Stimulated activated CD4-positive, alpha-beta T cell treated with anti-CD3 and anti-CD28 coated beads, Interleukin-2, amount 100 ng/mL, for 4 hours (primary cell): ENCODE measurements at places on chromosomes 11 and 22.
A peak's percentile ranks its signal among the peaks of the same experiment; 100 is the strongest.

GRCh38 chr22:46674367-46674781 lies 54.2 kb downstream of the GRAMD4 start:
- peak; percentile 99 for DNase-seq

- no peak for DNase-seq
Observed at GRCh38 chr22:26139310-26139709, 30.0 kb upstream of the SEZ6L start.

DNA sequence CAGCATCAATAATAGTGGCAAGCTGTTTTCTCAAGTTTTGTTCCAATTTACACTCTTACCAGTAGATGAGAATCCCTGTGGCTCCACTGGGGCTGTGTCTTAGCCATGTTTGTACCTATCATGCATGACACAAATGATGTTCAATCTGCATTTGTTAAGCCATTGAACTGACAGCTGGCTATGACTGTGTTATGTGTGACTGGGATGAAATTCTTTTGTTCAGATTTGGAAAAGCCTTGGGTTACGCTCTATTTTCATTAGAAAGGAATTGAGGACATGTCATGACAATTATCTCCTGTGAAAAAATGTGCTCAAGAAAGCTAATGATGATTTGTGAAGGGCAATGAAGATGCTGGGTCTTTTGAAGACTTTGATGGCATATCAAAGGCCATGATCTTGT lies 201.8 kb upstream of the LARGE1 start:
- no peak for DNase-seq

GRCh38 chr11:1882265-1883238 lies 9.1 kb downstream of the PRR33 start:
- DNase-seq, result peak; percentile 71

GRCh38 chr11:11750017-11750878 lies 91.5 kb upstream of the USP47 start:
- DNase-seq, result no peak

- no peak for DNase-seq
Observed at GRCh38 chr11:83456075-83456474, 169.9 kb upstream of the CCDC90B start.

- no peak for DNase-seq
Observed at GRCh38 chr11:95697614-95698408, 91.8 kb downstream of the FAM76B start.

GRCh38 chr11:118988280-118988679 lies 9.7 kb upstream of the CENATAC start:
- no peak for DNase-seq

- no peak for DNase-seq
Observed at GRCh38 chr22:45866646-45867117, 110.3 kb downstream of the WNT7B start.

GRCh38 chr11:34926101-34926830 lies 9.8 kb downstream of the PDHX start:
- DNase-seq, result no peak

- no peak for DNase-seq
Observed at GRCh38 chr11:111937844-111938243, 701 bp downstream of the DIXDC1 start.

DNA sequence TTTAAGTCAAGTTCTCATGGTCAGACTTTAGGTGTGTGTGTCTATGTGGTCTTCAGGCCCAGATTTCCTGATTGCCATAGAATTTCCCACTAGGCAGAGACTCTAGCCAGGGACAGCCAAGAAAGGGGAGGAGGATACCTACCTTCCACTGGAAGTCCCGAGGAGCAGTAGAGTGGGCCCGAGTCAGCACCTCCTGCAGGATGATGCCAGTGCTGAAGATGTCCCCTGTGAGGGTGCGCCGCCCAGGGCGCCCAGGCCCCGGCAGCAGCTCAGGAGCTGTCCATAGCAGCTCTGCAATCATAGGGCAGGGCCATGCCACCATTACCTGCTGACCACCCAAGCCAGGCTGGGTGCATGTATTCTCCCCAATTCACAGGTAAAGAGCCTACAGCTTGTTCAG lies 41.6 kb upstream of the LRRC32 start:
- DNase-seq, result no peak

DNA sequence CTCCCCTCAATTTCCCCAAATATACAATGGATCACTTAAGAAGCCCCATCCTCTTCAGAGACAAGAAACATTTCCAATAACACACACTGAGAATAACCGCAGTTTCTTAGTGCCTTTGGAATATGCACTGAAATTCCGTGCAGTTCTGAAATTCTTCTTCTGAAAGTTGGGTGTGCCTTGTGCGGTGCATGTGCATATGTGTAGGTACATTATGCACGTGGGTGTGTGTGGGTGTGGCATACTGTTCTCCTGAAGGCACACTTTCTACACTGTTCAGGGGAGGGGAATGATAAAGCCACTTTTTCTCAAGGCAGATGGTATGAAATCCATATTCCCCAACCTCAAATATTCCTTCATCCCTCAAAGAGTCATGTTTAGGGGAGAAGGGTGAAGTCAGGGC lies 1.7 kb downstream of the EXPH5 start:
- DNase-seq, result no peak

- DNase-seq, result no peak
Observed at GRCh38 chr11:62816557-62816956, 11.3 kb upstream of the NXF1 start.

DNA sequence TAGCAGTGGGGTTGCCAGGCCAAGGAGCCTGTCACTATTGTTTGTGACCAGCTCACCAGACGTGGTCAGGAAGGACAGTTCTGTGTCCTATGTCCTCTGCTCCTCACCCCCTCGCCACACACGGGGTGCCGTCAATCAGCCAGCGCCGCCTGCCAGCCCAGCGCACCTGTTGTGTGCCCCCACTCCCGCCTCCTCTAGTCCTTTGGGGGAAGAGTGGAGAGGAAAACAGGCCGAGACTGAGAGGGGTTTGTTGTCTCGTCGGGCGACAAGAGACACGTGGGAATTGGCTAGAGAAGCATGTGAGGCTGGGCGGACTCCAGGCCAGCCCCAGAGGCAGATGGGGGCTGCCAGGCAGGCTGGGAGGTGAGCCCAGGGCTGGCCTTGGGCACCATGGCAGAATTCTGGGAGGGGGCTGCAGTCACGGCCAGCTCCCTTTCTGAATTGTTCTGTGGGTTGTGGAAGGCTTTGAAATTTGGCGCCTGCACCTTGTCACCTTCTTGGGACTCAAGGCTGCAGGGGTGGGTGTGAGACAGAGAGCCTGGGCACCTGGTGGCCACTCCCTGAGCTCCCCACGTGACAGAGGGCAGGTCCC lies 3.1 kb upstream of the KCNQ1OT1 start:
- DNase-seq, result no peak

- no peak for DNase-seq
Observed at GRCh38 chr22:37243402-37244113, 511 bp downstream of the RAC2 start.

DNA sequence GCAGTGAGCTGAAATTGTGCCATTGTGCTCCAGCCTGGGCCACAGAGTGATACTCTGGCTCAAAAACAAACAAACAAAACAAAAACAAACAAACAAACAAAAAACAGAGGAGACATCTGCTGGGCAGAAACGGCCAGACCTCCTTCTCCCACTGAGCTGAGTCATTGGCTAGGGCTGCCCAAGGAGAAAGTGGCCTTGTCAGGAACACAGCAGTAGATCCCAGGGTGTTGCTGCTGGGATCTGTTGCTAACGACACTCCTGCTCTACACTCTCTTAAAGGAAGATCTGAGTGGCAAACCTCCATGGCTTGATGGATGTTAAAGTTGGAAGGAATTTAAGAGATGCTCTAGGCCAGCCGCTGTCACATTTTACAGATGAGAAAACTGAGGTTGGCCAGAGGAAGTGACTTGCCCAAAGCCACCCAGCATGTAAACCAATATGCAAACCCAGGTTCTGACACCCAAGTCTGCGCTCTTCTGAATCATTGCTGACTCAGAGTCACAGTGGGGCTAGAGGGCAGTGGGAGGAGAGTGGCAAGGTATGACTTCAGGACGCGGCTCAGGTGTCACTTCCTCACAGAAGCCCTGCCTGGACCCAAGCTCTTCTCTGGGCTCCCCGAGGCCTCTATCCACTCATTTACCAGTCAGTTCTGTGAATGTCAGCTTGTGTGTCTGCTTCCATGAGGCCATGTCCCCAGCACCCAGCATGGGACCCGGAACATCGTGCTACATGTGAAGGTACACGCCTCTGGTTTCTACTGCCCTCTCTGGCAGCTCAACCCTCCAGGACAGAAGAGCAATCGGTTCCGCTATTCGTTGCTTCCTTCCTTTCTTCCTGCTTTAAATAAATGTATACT lies 11.3 kb upstream of the GDPD5 start:
- no peak for DNase-seq

DNA sequence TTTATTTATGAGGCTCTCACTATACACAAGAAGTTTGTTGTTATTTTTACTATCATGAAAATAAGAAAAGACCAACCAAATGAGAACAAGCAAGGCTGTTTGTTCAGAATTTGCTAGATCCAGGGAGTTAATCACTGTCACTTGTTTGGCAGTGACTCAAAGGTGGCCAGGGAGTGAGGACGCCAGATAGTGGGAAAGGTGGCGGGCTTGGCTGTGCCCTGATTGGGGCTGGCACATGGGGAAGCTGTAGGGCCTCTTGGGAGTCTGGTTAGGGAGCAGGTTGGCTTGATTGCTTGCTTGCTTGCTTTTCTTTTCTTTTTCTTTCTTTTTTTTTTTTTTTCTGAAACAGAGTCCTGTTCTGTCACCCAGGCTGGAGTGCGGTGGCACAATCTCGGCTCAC lies 53.1 kb upstream of the SLC22A12 start:
- DNase-seq, result no peak

- DNase-seq, result no peak
Observed at GRCh38 chr11:129888451-129888850, 6.9 kb downstream of the NFRKB start.

DNA sequence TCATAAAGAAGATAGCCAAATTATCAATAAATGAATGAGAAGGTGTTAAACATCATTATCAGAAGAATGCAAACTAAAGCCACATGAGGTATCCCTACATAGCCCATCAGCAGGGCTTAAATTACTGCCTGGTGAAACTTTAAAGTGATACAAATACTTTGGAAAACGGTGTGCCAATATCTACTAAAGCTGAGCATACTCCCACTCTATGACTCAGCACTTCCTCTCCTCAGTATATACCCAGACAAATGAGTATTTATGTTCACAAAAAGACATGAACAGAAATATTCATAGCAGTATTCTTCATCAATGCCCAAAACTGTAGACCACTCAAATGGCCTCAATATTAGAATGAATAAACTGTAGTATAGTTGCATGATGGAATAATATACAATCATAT lies 284.6 kb upstream of the ZC3H12C start:
- no peak for DNase-seq

- no peak for DNase-seq
Observed at GRCh38 chr22:45949258-45949870, 27.6 kb downstream of the WNT7B start.

GRCh38 chr22:48919187-48919590 lies 908.5 kb downstream of the BRD1 start:
- no peak for DNase-seq

DNA sequence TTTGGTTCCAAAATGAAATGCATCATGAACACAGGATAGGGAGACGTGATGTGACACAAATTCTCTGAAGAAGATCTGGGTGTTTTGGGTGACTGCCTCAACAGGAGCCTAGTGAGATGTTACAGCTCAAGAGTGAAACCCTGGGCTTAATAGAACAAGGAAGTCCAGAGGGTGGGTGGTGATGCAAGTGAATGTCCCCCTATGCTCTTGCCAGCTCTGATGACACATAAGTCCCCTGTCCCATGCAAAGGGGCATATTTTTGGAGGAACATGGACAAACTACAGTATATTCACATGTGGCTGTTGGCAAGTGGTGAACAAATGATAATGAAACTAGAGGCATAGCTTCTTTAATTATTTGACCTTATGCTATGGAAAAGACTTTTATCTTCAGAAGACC lies 9.2 kb downstream of the CRTAM start:
- no peak for DNase-seq

GRCh38 chr11:115504276-115505158 lies at the start of gene CADM1:
Gene CADM1 (minus strand): TSS chr11:115504415.
- peak; percentile 53 for DNase-seq

GRCh38 chr11:107631931-107632330 lies 41.0 kb downstream of the ELMOD1 start:
- DNase-seq, result no peak

DNA sequence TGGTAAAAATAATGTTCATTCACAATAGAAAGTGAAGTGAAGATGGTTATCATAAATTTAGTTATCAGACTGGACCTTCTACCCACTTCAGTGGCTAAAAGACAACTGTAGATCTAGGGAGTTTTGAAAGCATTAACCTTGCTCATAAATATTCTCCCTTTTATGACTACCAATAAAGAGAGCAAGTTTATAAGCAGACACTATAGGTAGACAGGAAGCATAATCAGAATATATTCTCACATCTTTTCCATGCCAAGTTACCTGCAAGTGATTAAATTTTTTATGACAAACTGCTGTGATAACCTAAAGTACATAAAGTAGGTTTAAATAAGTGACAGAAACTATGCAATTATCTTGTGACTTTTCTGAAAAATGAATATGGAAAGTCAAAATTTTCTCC lies 62.5 kb downstream of the LUZP2 start:
- DNase-seq, result no peak

DNA sequence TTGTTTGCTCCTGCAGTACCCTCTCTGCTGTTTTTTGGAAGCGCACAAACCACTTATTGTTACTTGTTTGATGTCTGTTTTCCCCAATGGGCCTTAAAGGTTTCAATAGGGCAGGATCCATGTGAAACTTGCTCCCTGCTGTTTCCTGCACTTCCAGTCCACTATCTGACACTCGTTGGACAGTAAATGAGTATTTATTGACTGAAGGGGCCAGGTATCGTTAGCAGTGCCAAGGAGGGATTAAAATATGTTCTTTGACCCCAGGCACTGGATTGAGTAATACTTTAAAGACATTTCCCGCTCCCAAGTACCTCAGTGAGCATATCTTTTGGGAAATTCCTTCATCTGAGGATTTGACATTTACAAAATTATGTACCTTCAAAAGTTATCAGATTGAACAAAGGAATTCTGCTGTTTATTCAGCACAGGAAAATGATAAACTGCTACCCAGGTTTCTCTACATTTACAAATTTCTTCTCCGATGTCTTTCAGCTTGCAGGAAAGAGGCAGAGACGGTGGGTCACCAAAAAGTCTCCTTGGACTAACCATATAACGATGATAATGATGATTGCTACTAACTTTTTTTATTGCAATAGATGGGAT lies 23.3 kb upstream of the OR9Q2 start:
- DNase-seq, result no peak

- no peak for DNase-seq
Observed at GRCh38 chr22:28714043-28714628, 27.5 kb downstream of the CHEK2 start.

DNA sequence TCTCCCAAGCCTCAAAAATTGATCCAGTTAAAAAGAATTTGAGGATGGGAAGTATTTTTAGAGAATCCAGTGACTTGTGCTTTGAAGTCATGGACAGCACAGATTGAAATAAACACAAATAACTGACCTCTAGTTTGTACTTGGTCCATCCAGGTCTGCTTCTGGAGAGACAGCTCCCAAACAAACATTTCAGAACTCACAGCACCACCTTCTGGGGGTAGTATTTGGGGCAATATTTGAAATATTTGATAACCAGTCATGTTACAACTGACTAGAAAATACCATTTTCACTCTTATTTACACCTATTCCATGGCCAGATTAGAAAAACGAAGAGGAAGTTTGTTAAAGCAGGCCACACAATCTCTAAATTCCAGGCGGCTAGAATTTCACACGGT lies 56.2 kb downstream of the CTSC start:
- DNase-seq, result no peak

- DNase-seq, result no peak
Observed at GRCh38 chr11:69910519-69911309, 91.5 kb upstream of the FGF3 start.
